Camera-type eye (tissue), 1 donor: ENCODE measurements at places on chromosomes 3 and 15. TPM values are rescaled to one million over a fixed set of nuclear protein-coding genes. Genes with fewer than 3 reads are reported as not detected.

Gene SSUH2
- total RNA-seq, result 0.77 TPM

Gene CNTN3
- total RNA-seq, result 22.3 TPM

Gene DGKG
- total RNA-seq, result 4.0 TPM

Gene CHRNA7
- total RNA-seq, result 6.1 TPM

Gene GOLGA8S
- 0.82 TPM for total RNA-seq

Gene FYCO1
- 51.7 TPM for total RNA-seq

Gene MYO5C
- total RNA-seq, result 18.4 TPM

Gene CNTN4
- 98.5 TPM for total RNA-seq

Gene RPL32
- 493 TPM for total RNA-seq

Gene NR1I2
- 0.38 TPM for total RNA-seq

Gene CFAP91
- total RNA-seq, result 7.3 TPM

Gene BFSP2
- 299 TPM for total RNA-seq

Gene MINDY2
- total RNA-seq, result 70.8 TPM

Gene GOLGA8M
- 1.9 TPM for total RNA-seq

Gene CLEC3B
- 109 TPM for total RNA-seq

Gene GUCA1C
- 14.0 TPM for total RNA-seq

Gene CLDN16
- total RNA-seq, result 0.16 TPM

Gene IL17RD
- 32.2 TPM for total RNA-seq

Gene SYNPR
- total RNA-seq, result 21.0 TPM

Gene NR2F2
- 27.2 TPM for total RNA-seq

Gene CELSR3
- 26.3 TPM for total RNA-seq

Gene MORC1
- total RNA-seq, result not detected

Gene NME9
- total RNA-seq, result 2.6 TPM

Gene STRIT1
- not detected for total RNA-seq

Gene VILL
- total RNA-seq, result 14.9 TPM

Gene CCDC71
- total RNA-seq, result 29.8 TPM

Gene SPATA16
- not detected for total RNA-seq

Gene RMDN3
- total RNA-seq, result 30.2 TPM

Gene ZBED2
- total RNA-seq, result 0.49 TPM

Gene MOBP
- total RNA-seq, result not detected

Gene TRA2B
- 473 TPM for total RNA-seq

Gene DLEC1
- 0.33 TPM for total RNA-seq

Gene ISL2
- total RNA-seq, result 9.6 TPM

Gene DPPA2
- total RNA-seq, result not detected
